ENCODE measurements at places on chromosomes 12 and 14. TPM values are rescaled to one million over a fixed set of nuclear protein-coding genes. Genes with fewer than 3 reads are reported as not detected.
A peak's percentile ranks its signal among the peaks of the same experiment; 100 is the strongest.

DNA sequence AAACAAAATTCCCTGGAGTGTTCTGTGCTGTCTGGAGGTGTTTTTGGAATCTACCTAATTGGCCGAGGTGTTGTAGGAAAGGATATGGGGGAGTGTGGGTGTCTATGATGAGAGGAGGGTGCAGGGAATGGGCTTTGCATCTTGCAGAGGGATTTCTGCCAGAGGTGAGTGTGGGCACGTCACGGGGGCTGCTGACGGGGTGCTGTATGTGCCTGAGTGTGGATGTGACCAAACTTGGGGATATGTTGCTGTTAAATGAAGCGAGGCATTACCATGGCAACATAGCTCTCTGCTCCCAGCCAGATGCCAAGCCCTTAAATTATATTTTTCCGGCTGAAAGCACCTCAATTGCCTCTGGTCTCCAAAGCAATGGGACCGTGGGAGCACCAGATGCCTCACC, 44.3 kb upstream of the SPTLC2 start:
- DNase-seq, result no peak

- peak; percentile 79 for DNase-seq
Measured at GRCh38 chr12:40946612-40947194, 241.4 kb upstream of the PDZRN4 start.

The ASCL1 gene
- total RNA-seq, result not detected

The KIF21A gene
- 0.82 TPM for total RNA-seq
